ENCODE measurements at places on chromosomes 2 and 18. TPM values are rescaled to one million over a fixed set of nuclear protein-coding genes. Genes with fewer than 3 reads are reported as not detected.

- H3K36me3 ChIP-seq: no peaks in the 10 kb centered on the region
- H3K27me3 ChIP-seq: peaks cover 20% of the 10 kb centered on the region
- no peak overlapping the region for H3K4me3 ChIP-seq
- H3K27ac ChIP-seq: no peak overlapping the region
Observed at GRCh38 chr2:219824996-219825395, 197.6 kb downstream of the SLC4A3 start.

- no peaks in the 10 kb centered on the region for H3K36me3 ChIP-seq
- peaks cover 2% of the 10 kb centered on the region for H3K27me3 ChIP-seq
- H3K27ac ChIP-seq: no peak overlapping the region
Observed at GRCh38 chr2:88423733-88424132, 28.8 kb downstream of the FOXI3 start.

DNA sequence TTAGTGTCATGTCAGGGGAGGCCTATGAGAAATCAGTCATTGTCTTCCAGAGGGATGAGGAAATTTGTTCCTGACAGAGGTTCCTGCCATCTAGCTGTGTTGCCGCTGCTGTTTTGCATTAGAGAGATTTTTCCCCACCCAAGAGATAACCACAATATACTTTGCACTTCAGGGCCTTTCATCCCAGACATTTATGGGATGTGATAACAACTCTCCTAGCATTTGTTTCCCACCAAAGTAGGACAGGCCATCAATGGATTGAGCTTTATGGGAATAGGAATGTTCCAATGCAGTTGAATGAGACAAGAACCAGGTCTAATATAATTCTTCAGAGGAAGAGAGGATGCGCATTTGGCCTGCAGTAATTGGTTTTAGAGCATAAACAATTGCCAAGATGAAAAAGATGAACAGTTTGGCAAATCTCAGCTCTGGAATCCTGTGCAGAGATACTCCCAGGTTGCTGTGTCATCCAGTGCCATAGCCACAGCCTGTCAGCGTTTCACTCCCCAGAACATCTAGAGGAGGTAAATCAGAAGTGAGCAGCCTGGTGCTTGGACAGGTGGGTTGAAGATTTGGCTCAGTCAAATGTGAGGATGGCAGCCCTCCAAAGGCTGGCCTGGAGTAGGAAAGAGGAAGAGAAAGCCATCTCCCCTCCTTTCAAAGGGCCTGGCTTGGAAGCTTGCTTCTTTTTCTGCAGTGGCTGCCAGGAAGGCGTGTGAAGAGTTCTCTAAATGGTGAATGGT, 93.7 kb upstream of the SETBP1 start:
- no peak overlapping the region for H3K4me3 ChIP-seq
- H3K36me3 ChIP-seq: no peaks in the 10 kb centered on the region

- peaks cover 42% of the 10 kb centered on the region for H3K4me1 ChIP-seq
- no peak for DNase-seq
- no peak overlapping the region for H3K27ac ChIP-seq
- H3K36me3 ChIP-seq: no peaks in the 10 kb centered on the region
- H3K4me3 ChIP-seq: no peak overlapping the region
Observed at GRCh38 chr2:40287773-40288172, 164.1 kb downstream of the SLC8A1 start.

- peaks cover 17% of the 10 kb centered on the region for H3K36me3 ChIP-seq
- H3K27me3 ChIP-seq: peaks cover 13% of the 10 kb centered on the region
- H3K4me3 ChIP-seq: no peak overlapping the region
- no peak for DNase-seq
Observed at GRCh38 chr2:86012007-86012712, 93.5 kb downstream of the POLR1A start.

DNA sequence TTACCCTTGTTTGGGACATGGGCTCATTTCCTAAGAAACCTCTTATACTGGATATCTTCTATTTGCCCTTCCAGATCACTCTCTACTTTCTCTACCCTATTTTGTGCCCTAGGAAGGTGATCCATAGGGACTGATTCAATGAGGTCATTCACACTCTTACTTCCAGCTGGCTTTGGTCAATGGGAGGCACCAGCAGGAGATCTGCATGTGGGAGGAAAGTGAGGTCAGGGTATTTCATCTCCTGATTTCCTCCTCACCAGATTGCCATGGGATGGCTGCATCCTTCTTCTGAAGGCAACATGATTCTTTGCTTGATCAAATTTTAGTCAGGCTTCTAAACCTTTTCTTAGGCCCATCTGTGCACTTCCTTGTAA, 15.2 kb downstream of the M1AP start:
- peaks cover 5% of the 10 kb centered on the region for H3K27me3 ChIP-seq
- no peak overlapping the region for H3K27ac ChIP-seq
- H3K4me3 ChIP-seq: no peak overlapping the region
- H3K36me3 ChIP-seq: no peaks in the 10 kb centered on the region
- DNase-seq: no peak
- H3K4me1 ChIP-seq: peaks cover 10% of the 10 kb centered on the region

DNA sequence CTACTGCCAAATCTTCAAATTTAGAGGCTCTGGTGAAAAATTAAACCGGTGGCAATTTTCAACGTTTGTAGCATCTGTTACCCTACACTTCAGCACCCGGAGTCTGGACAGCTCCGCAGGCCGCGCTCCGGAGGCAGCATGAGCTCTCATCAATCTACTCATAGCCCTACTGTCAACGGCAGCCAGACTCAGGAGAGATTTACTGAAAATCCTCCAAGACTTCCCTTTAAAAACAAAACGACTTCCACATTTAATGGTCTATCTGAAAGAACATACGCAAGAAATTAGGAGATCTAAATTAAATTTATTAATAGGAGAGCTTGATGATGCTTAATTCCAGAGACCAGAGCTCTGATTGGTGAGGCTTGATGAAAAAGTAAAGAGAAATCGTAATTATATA, 970 bp upstream of the ADCYAP1 start:
- DNase-seq: no peak
- no peak overlapping the region for H3K27ac ChIP-seq
- H3K27me3 ChIP-seq: peaks cover 34% of the 10 kb centered on the region
- H3K4me3 ChIP-seq: no peak overlapping the region
- peaks cover under 1% of the 10 kb centered on the region for H3K36me3 ChIP-seq

- H3K27me3 ChIP-seq: peaks cover 3% of the 10 kb centered on the region
- DNase-seq: no peak
- peak overlapping the region; percentile 63 for H3K27ac ChIP-seq
- H3K4me3 ChIP-seq: no peak overlapping the region
Observed at GRCh38 chr18:79961527-79962291, 2.7 kb upstream of the HSBP1L1 start.

DNA sequence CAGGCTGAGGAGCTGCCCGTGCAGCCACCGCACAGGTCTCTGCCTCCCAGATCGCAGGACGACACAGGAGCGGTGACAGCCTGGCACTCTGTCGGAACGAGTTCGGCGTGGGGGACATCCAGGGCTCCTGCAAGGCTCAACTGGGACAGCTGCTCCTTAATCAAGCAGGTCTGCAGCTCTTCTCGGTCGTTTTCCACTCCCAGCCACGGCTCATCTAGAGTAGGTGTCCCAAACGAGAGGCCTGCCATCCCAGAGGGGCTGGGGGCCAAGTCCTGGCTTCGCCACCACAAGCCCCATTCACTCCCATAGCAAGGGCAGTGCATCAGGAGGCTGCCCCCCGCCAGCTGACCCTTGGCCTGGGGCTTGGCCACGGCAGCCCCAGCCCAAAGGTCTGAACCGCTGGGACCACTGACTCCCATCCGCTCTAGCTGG, 22.5 kb downstream of the PASK start:
- DNase-seq: no peak
- H3K4me1 ChIP-seq: peaks cover under 1% of the 10 kb centered on the region
- no peak overlapping the region for H3K27ac ChIP-seq
- H3K4me3 ChIP-seq: no peak overlapping the region
- H3K27me3 ChIP-seq: no peaks in the 10 kb centered on the region

DNA sequence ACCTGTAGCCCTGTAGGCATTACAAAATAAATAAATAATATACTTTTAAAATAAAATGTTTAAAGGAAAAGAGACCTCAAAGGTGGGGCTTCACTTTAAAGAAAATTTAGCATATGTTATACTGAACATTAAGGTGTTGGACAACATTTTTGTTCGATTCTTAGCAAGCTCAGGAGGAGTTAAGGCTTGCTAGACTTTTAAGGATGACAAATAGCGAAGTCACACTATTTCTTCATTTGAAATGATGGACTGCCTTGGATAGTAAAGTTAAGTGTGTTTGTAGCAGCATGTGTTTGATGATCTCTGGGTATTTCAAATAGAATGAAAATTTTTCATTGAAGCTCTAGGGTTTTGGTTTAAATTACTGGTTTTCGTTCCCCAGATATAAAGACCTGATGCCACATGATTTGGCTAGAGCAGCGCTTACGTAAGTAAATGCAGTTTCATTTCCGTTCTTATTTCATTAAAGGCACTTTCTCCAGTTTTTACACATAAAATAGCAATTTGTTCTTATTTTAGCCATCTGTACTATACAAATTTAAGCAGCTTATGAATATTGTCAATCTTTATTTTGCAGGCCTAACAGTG, 24.9 kb downstream of the HADHB start:
- no peaks in the 10 kb centered on the region for H3K27me3 ChIP-seq
- H3K4me3 ChIP-seq: no peak overlapping the region
- peaks cover 13% of the 10 kb centered on the region for H3K36me3 ChIP-seq
- H3K4me1 ChIP-seq: peaks cover 40% of the 10 kb centered on the region

Gene CREG2
- not detected for total RNA-seq

Gene LIPT1
- total RNA-seq: 3.6 TPM

Gene UNC80
- not detected for total RNA-seq

All from HFFc6 (cell line).